ENCODE measurements at places on chromosomes 1 and 21.

GRCh38 chr1:158180741-158181576, at the start of gene CD1D:
TSS of gene CD1D (plus strand) at chr1:158180895. CDS start at chr1:158181102, 207 bp downstream.
- peak; percentile 34 for DNase-seq

DNA sequence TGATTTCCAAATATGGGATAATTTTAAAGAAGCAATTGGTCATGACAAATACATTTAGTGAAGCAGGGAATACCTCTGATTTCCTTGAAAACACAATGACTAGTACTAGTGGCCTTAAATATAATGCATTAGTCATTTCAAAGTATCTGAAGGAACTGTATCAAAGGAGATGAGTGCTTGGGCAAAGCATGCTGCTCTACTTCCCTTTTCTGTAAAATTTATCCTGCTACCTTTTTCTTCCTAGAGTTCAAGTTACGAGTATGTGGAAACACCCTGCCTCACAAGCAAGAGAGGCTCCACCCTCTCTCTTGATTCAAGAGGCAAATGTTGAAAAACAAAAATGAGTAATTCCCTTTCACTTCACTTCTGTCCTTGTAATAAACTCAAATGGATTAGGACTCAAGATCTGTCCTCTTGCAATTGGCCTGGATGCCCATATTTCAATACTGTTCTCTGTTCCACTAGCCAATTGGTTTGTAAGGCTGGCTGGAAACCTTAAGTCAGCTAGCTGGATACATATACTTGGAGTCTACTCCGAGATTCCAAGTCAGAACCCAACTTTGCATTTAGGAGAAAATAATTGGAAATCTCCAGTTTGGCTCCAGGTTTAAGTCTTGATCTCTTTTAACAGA, 92.5 kb downstream of the CDC42BPA start:
- no peak for DNase-seq

- DNase-seq: no peak
These were observed 230.2 kb downstream of the PRDM2 start for GRCh38 chr1:13930151-13930550.

GRCh38 chr1:42340901-42341300, 5.9 kb upstream of the FOXJ3 start:
- DNase-seq: no peak

GRCh38 chr1:225258811-225259210, 169.0 kb downstream of the LBR start:
- DNase-seq: no peak

DNA sequence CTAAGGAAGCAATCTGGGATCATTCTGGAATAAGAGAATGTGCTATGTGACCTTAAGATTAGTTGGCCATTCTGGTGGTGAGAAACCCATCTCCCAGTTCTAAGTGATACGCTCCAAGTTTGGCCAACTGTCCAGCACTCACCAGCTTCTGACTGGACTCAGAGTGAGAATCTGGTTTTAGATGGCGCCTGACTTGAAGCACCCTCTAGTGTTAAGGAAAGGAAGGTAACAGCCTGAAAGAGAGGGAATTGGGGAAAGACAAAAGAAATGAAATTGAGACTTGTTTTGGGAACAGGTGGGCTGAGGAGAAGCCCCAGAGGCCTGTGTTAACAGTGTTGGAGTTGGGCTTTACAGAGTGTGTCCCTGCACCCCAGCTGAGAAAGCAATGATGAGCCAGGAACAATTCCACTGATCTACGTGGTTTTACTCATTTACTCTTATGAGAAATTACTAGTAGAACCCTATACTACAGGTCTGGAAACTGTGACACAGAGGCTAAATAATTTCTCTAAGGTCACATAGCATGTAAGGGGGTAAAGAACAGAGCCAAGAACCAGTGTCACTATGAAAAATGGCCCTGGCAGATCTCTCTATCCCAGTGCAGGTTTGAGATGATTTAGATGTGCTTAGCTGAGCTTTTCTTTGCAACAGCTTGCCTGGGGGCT, 9.3 kb upstream of the FCAMR start:
- peak; percentile 47 for DNase-seq

DNA sequence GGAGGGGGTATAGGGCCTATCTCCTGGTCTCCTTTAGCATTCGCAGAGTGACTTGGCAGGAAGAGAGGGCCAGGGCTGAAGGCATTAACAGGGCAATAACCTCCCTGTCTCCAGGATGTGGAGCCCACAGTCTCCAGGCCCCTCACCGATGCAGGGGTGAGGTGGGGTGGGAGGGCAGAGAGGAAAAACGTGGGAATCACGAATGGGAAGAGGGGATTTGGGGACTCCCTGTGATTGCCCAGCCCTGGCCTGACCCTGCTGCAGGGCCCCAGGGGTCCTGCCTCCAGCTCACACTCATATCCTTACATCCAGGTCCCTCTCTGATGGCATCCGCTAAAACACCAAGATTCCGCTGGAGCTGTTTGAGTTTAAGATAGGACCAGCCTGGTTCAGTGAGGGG, 14.6 kb downstream of the TFAP2E start:
- DNase-seq: no peak

Measured in mucosa of descending colon (tissue), 3 donors.